ENCODE measurements at places on chromosomes 5 and 9. TPM values are rescaled to one million over a fixed set of nuclear protein-coding genes. Genes with fewer than 3 reads are reported as not detected.

C5orf58 gene
- not detected for total RNA-seq

PCDHGC5 gene
- total RNA-seq, result 0.52 TPM

FOXD4 gene
- total RNA-seq, result 0.17 TPM

TMC1 gene
- total RNA-seq, result 0.22 TPM

PCDH12 gene
- 18.7 TPM for total RNA-seq

ANKRD31 gene
- total RNA-seq, result under 0.01 TPM

LRRTM2 gene
- total RNA-seq, result 2.0 TPM

ANGPTL2 gene
- total RNA-seq, result 7.8 TPM

WNK2 gene
- total RNA-seq, result under 0.01 TPM

TPRN gene
- 2.3 TPM for total RNA-seq

FOXD1 gene
- total RNA-seq, result 0.09 TPM
